NCI-H345 (cell line): ENCODE measurements at places on chromosomes 5 and 9.

GRCh38 chr5:151318850-151319732, 15.5 kb upstream of the SLC36A3 start:
- DNase-seq = no peak

GRCh38 chr5:180401229-180401907, 48.2 kb upstream of the GFPT2 start:
- no peak for DNase-seq

DNA sequence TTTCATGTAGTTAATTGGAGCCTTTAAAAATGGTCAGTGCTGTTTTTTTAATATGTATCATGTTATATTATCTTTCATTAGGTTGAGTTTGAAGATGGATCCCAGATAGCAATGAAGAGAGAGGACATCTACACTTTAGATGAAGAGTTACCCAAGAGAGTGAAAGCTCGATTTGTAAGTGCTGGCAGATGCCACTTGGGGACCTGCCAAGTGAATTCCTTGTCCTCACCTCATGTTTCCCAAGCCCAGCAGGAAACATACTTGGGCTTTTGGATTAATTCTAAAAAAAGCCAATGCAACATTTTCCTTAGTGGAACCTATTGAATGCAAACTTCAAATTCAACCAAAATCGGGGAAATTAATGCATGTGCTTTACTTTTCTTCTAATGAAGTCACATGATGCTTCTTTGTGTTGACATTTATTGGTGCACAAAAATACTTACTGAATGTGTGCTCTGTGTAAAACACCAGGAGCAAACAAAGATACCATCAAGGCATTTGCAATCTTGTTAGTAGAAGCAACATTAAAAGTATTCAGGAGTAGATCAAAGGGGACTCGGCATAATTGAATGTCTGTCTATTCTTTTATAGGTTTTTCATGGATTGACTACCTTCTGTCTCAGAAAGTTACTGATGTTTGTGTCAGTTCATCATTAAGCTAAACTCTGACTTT, 412.1 kb downstream of the KDM4C start:
- DNase-seq = no peak

DNA sequence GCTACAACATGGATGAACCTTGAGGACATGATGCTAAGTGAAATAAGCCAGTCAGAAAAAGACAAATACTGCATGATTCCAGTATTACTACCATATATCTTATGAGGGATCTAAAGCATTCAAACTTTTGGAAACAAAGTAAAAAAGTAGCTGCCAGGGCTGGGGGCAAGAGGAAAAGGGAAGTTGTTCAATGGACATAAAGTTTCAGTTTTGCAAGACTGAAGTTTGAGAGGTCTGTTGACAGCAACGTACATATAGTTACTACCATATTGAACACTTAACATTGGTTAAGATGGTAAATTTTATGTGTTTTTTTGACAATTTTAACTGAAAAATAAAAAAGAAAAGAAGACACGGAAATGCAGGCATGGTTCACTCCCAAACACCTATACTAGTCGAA, 77.6 kb downstream of the MAPKAP1 start:
- DNase-seq = no peak

GRCh38 chr9:93244510-93245436, 60.8 kb downstream of the WNK2 start:
- DNase-seq = no peak

DNA sequence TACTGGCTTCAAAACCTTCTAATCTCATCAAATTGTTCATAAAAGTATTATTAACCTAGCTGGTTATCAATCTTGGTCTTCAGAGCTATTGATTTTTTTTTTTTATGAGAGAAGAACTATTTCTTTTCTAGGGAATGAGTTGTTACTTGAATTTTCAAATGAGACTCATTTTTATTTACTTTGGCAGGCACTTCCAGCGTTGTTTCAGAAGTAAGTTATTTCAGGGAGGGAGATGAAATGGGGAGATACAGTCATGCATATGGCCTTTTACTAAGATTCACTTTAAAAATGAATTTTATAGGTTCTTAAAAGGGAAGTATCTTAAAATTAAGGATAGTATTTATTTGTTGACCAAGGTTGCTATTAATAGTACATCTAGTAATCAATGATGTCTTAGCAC, 129.6 kb downstream of the IZUMO3 start:
- DNase-seq = no peak

DNA sequence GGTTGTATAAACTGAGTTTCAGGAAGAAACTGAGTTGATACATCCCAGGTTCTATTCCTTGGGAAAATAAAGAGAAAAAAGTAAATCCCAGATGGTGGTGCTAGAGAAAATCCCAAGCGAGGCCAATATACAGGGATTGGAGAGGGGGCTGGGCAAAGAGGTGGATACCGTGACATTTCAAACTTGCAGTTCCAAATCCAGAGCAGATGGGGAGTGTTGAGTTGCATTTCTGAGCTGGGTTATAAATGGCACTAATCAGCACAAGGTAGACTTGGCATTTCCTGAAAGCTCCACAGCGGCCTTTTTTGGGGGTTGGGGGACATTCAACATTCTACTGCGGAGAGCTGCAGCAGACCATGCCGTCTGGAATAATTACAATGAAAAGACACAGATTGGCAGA, 224.4 kb downstream of the NXNL2 start:
- no peak for DNase-seq

GRCh38 chr9:106964329-106964728, 101.4 kb downstream of the ZNF462 start:
- no peak for DNase-seq
